ENCODE measurements at places on chromosomes 1 and 21. TPM values are rescaled to one million over a fixed set of nuclear protein-coding genes. Genes with fewer than 3 reads are reported as not detected.

The OR6K3 gene
- not detected for polyA plus RNA-seq

The ALX3 gene
- polyA plus RNA-seq = not detected

The RNF186 gene
- not detected for polyA plus RNA-seq

The ASCL5 gene
- not detected for polyA plus RNA-seq

The SPATA6 gene
- polyA plus RNA-seq = 1.3 TPM

The NBPF10 gene
- polyA plus RNA-seq = 0.32 TPM

The SETDB1 gene
- polyA plus RNA-seq = 12.7 TPM

The AMY2A gene
- polyA plus RNA-seq = not detected

The TGFB2 gene
- polyA plus RNA-seq = 2.1 TPM

The LDLRAD1 gene
- polyA plus RNA-seq = not detected

The IFNLR1 gene
- polyA plus RNA-seq = 6.1 TPM

The MCOLN2 gene
- 0.76 TPM for polyA plus RNA-seq

The C8B gene
- not detected for polyA plus RNA-seq

The IL23R gene
- polyA plus RNA-seq = not detected

The RGS8 gene
- polyA plus RNA-seq = not detected

The LACTBL1 gene
- not detected for polyA plus RNA-seq

The ATP5PO gene
- polyA plus RNA-seq = 310 TPM

The CELA2A gene
- polyA plus RNA-seq = not detected

The TAL1 gene
- not detected for polyA plus RNA-seq

The HSPB7 gene
- polyA plus RNA-seq = not detected
